ENCODE measurements at places on chromosomes 6 and 20.

DNA sequence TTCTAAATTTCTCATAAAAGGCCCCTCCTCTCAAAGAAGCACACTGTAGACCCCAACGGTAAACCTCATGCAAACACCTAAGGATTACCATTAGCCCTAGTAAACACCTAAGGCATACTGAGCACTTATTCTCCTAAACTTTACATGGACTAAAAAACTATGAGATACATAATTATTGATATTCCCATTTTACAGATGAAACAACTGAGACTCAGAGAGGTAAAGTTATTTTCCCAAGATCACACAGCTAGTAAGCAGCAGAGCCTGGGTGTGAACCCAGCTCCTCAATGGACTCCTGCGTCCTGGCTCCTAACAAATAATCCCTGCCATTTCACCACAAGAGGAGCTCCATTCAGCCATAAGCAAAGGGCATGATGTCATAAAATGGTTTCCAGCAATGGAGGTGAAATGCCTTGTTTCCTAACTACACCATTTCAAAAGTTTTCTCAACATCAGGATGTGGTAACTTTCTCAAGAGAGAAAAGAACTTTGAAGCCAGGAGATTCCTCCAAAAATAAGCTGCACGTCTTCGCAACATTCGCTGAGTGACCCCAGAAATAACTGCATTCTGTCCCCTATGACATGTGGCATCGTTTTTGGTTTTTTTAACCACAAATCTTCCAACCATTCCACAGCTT lies 4.1 kb downstream of the ATP9A start:
- DNase-seq, result no peak

GRCh38 chr20:9590189-9590588 lies 75.8 kb downstream of the LAMP5 start:
- no peak for DNase-seq

DNA sequence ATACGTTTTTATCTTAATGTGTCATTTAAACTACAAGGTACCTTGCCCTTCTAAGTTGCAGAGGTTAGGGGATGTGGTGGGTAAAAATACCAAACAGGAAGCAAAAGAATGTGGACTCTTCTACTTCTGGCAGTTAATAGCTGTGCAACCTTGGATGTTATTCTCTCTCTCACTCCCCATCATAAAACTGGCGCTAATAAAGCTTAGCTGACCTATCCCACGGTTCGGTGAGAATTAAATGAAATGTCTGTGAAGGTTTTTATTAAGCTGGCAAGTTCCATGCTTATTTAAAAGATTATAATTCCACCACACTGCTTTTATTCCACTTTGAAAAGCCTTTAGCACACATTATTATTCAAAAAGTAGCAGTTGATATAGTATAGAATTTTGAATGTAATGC lies 127.8 kb upstream of the SLC22A23 start:
- no peak for DNase-seq

DNA sequence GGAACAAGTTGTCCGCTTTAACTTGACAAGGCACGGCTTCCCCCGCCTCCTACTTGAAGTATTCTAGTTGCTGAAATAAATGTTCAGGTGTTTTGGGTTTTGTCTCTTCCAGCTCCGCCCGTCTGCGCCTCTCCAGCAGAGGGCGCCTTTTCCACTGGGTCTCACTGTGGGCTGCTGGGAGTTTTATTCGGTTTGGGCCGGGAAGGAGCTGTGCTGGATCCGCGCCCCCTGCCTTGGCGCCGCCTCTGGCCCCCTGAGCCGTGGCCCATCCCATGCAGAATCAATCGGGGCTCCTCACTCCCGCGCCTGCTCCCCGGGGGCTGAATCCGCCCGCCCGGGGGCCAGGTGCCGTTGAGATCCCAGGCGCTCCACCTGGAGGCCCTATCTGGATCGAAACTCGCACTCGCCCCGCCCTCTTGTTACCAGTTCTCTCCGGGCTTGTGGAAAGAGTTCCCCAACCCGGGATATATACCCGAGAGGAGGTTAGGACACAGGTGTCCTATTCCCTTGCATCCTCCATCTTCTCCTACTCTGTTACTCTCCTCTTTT lies 51.0 kb upstream of the TCF21 start:
- DNase-seq, result peak; percentile 27

DNA sequence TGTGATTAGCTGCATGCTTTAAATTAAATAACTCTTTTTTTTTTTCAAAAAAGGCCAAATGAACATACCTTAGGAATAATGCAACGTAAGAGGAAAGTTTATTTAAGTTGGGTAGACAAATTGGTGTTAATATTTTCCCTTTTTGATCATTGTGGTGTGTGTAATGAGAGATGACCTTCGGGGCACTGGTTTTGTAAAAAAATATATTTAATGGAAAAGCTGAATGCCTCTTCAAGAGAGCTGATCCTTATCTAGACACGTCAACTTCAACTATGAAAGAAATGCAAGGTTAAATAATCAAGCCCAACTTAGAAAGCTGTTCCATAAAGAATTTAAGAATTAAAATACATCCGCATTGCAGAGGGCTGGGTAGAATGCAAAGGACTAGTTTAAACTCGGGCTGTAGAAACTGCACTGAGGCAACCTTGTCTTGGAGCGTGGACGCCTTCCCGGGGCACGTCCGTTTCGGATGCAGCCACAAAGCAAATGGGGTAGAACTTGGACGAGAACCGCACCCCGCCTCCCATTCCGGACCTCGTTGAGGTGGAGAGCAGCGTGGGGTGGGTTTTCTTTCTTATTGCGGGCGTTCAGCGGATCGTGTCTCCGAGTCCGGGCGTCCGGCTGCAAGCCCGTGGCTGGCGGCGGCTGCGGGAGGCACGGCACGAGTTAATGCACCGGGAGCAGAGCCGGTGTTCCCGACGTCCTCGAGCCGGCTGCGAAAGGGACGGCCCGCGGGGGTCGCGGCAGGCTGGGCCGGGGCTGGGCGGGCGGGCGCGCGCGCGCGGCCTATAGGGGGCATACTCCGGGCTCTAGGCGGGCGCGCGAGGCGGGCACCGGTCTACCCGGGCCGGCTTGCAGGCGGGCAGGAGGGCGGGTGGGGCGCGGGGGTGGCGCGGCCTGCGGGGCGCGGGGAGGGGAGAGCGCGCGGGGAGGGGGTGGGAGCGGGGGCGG lies 1.9 kb downstream of the JARID2 start:
- peak; percentile 56 for DNase-seq

GRCh38 chr6:149484733-149485700 lies at the start of gene ZC3H12D:
TSS of gene ZC3H12D (minus strand) at chr6:149485014. CDS start at chr6:149474543, 10,471 bp downstream.
- peak; percentile 59 for DNase-seq

DNA sequence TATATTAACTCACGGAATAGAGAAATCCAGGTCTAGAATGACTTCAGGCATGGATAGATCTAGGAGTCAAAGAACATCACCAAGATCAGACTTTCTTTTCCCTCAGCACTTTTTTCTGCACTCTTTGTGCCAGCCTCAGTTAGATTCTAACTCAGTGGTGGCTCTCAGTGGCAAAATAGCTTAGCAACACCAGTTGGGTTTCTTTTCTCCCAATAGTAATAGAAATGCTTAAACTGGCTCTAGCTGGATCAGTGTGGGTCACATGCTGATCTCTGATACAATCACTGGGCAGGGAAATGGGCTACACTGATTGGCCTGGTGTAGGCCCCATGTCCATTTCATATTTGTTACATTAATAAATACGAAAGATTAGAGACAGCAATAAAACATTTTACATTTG lies 44.2 kb upstream of the ARFGEF2 start:
- no peak for DNase-seq

DNA sequence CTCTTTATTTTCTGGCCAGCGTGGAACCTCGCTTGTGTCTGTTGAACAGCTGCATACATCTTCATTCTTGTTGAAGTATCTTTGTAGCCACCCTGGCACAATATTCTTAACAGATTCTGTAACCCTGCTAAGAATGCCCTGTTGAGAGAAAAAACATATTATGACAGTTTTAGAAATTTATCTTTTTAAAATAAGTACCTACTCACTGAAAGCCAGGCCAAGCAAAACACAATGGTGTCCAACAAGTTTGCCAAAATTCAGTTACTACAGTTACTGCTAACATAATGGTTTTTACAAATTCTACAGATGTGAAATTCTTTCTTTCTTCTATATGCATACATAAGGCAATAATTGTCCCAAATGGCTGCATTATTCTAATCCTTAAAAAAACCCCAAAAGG lies 18.2 kb downstream of the NUP153 start:
- DNase-seq, result no peak

- no peak for DNase-seq
Measured at GRCh38 chr6:150898399-150899170, 33.1 kb downstream of the MTHFD1L start.

Measured in stimulated activated CD4-positive, alpha-beta T cell treated with anti-CD3 and anti-CD28 coated beads, Interleukin-1b, Interleukin-23, amount 100 ng/mL, for 4 hours (primary cell).